ENCODE measurements at places on chromosomes 3 and 15. TPM values are rescaled to one million over a fixed set of nuclear protein-coding genes. Genes with fewer than 3 reads are reported as not detected.

GRCh38 chr15:69451951-69452691, 497 bp upstream of the RPLP1 start:
- peak overlapping the region; percentile 90 for H3K4me3 ChIP-seq
- no peaks in the 10 kb centered on the region for H3K36me3 ChIP-seq
- H3K27me3 ChIP-seq = no peaks in the 10 kb centered on the region
- H3K4me1 ChIP-seq = peaks cover 35% of the 10 kb centered on the region

Gene KIF7
- total RNA-seq = 0.66 TPM

DNA sequence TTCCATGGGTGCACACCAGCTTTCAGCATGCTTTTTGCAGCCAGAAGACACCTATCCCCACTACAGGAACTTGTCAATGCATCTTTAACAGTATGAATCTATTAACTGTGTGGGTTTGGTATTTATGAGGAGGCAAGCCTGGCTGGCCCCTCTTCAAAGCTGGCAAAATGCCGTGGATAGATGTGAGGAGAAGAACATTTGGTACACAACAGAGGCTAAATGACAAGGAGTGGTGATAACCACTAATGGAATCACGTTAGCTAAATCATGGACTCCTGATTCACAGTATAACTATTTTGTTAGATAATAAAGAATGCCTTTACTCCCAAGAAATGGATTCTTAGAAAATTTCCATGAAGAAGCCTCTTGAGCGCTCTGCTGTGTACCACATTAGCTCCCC, 187.2 kb downstream of the CLSTN2 start:
- H3K27ac ChIP-seq = no peak overlapping the region
- H3K27me3 ChIP-seq = no peaks in the 10 kb centered on the region
- H3K4me1 ChIP-seq = no peaks in the 10 kb centered on the region
- no peak for DNase-seq
- no peak overlapping the region for H3K4me3 ChIP-seq
- H3K36me3 ChIP-seq = no peaks in the 10 kb centered on the region

- H3K4me3 ChIP-seq = no peak overlapping the region
- H3K36me3 ChIP-seq = no peaks in the 10 kb centered on the region
- H3K27ac ChIP-seq = no peak overlapping the region
- H3K4me1 ChIP-seq = no peaks in the 10 kb centered on the region
Observed at GRCh38 chr3:66355394-66355793, 134.6 kb downstream of the SLC25A26 start.

Gene CLSTN2
- total RNA-seq = 4.4 TPM

Gene TRPM1
- total RNA-seq = not detected

Gene CX3CR1
- total RNA-seq = 0.49 TPM

Gene SEC11A
- total RNA-seq = 90.2 TPM

Gene VWA5B2
- total RNA-seq = not detected

DNA sequence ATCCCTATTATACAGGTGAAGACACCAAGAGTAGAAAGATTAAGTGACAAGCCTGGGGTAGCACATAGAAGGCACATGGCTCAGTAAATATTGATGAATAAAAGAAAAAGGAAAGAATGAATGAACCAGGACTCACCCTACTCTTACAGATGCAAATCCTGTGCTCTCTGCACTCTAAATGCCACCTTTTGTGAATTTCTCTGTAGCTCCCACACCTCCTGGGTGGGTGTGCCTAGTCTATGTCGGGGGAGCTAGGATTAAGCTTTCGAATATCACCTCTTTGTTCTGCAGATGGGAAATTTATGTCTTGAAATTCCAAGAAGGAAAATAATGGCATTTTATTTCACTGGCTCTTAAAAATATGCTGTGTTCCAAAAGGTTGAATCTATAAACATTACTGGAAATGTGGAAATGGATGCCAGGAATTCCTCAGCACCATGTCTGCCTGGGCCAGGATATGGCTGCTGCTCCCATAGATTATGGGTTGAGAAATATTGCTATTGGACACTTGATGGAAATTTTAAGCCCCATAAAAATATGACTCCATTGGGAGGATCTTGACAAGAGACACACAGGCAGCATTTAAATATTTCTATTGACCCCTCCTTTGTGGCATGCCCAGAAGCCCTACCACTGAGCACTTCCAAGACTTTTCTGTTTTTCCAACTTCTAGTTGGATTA, 43.3 kb downstream of the CCNB2 start:
- no peaks in the 10 kb centered on the region for H3K4me1 ChIP-seq
- DNase-seq = no peak
- H3K27ac ChIP-seq = no peak overlapping the region
- H3K4me3 ChIP-seq = no peak overlapping the region

GRCh38 chr3:103056542-103056941, 621.7 kb downstream of the ZPLD1 start:
- H3K4me1 ChIP-seq = no peaks in the 10 kb centered on the region
- DNase-seq = no peak
- no peak overlapping the region for H3K4me3 ChIP-seq
- H3K27ac ChIP-seq = no peak overlapping the region
- H3K36me3 ChIP-seq = no peaks in the 10 kb centered on the region

DNA sequence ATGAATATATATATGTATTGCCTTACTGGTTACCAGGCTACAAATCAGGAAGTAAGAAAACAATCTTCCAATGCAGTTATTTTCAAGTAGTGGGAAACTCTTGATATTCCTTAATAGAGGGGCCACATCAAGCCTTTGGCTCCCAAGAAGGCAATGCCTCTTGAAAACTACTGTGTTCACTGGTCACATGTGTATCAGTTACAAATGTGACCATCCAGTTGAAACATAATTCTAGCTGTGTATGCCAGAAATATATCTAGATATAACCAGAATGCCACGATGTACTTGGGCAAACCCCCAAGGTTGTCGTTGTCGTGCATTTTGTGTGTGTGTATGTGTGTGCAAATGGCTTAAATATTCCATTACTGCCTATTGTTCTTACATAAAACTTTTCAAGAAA, 200.8 kb downstream of the SUCLG2 start:
- H3K27ac ChIP-seq = no peak overlapping the region
- DNase-seq = no peak
- H3K27me3 ChIP-seq = no peaks in the 10 kb centered on the region
- no peaks in the 10 kb centered on the region for H3K4me1 ChIP-seq
- H3K4me3 ChIP-seq = no peak overlapping the region

DNA sequence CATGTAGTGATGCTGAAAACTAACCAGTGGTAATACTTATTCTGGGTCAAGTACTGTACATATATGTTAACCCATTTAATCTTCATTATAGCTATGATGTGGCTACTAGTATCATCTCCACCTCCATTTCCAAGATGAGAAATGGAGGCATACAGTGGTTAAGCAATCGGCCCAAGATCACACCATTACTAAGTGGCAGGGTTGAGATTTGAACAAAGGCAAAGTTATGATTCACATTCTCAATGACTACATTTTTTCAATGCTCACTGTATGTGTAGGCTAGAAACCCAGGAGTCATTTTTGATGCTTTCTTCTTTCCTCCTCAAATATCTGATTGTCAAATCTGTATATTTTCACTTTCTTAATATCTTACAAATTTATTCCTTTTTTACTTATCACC, 30.2 kb downstream of the ABI3BP start:
- no peak overlapping the region for H3K4me3 ChIP-seq
- no peaks in the 10 kb centered on the region for H3K4me1 ChIP-seq
- no peak for DNase-seq
- no peak overlapping the region for H3K27ac ChIP-seq
- no peaks in the 10 kb centered on the region for H3K27me3 ChIP-seq
- H3K36me3 ChIP-seq = no peaks in the 10 kb centered on the region

Gene DNAH12
- total RNA-seq = not detected

- no peaks in the 10 kb centered on the region for H3K36me3 ChIP-seq
- no peaks in the 10 kb centered on the region for H3K4me1 ChIP-seq
- H3K27me3 ChIP-seq = no peaks in the 10 kb centered on the region
- DNase-seq = no peak
- no peak overlapping the region for H3K27ac ChIP-seq
Observed at GRCh38 chr3:25872200-25872877, 82.4 kb downstream of the OXSM start.

- no peak for DNase-seq
- no peak overlapping the region for H3K27ac ChIP-seq
- no peaks in the 10 kb centered on the region for H3K4me1 ChIP-seq
Observed at GRCh38 chr3:88408935-88409334, 259.2 kb downstream of the C3orf38 start.

DNA sequence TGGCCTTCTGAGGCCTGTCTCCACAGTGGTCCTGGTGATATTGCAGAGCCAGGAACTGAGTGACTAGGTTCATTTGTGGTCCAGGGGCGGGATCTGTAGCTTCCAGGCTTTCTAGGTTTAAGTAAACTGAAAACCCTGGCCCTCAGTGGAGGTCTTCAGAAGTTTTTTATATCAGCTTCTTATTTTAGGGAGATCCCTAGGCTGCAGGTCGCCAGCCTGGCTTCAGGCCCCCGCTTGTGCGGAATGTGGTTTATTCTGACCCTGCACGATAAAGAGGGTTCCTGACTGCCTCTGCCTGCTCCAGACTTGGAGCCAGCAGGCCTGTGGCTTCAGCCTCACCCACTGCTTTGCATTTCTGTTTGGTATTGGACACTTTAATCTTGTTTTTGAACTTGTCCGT, 133.9 kb upstream of the PLXNA1 start:
- DNase-seq = no peak
- H3K4me1 ChIP-seq = no peaks in the 10 kb centered on the region
- no peaks in the 10 kb centered on the region for H3K27me3 ChIP-seq
- no peak overlapping the region for H3K27ac ChIP-seq
- H3K36me3 ChIP-seq = no peaks in the 10 kb centered on the region
- H3K4me3 ChIP-seq = no peak overlapping the region

DNA sequence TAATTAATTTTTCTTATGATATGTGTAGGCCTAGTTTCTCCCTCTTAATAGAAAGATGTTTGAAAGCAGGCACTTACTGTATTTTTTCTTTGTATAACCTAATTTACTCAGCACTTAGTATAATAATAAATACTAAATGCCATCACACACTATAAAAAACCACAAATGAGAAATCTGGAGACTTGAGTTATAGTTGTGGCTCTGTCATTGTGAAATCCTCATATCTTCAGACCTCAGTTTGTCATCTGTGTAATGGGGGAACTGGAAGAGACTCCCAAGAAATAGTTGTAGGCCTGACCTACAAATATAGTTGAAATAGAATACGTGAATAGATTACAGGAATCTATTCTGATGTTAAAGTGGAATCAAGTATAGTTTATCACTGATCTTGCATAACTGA, 287.6 kb upstream of the DPH6 start:
- no peak overlapping the region for H3K27ac ChIP-seq
- no peaks in the 10 kb centered on the region for H3K36me3 ChIP-seq
- no peak for DNase-seq

- no peak for DNase-seq
- no peaks in the 10 kb centered on the region for H3K36me3 ChIP-seq
- H3K4me3 ChIP-seq = no peak overlapping the region
- H3K27me3 ChIP-seq = no peaks in the 10 kb centered on the region
- H3K4me1 ChIP-seq = no peaks in the 10 kb centered on the region
Observed at GRCh38 chr3:156158656-156159295, 38.4 kb downstream of the KCNAB1 start.

DNA sequence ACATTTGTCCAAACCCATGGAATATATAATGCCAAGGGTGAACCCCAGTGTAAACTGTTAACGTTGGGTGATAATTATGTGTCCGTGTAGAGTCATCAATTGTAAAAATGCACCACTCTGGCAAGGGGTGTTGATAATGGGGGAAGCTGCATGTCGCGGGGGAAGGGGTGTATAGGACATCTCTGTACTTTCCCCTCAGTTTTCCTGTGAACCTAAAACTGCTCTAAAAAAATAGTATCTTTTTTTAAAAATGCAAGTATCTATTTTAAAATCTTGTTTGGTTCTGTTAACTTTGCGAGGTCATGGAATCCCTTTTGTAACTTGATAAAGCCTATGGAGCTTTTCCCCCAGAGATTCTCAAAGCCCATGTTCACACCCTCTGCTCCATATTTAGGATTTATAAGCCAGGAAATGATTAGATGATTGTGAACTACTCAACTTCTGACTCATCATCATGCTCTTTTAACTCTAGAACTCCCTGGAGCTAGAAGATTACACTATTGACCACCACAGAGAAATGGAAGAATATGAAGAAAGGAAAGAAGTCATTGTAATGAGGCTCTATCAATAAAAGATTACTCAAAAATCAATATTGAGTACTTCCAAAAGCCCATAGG, 56.1 kb upstream of the C3orf49 start:
- no peak for DNase-seq
- no peaks in the 10 kb centered on the region for H3K4me1 ChIP-seq
- H3K36me3 ChIP-seq = no peaks in the 10 kb centered on the region
- H3K27ac ChIP-seq = no peak overlapping the region
- H3K27me3 ChIP-seq = no peaks in the 10 kb centered on the region
- H3K4me3 ChIP-seq = no peak overlapping the region

DNA sequence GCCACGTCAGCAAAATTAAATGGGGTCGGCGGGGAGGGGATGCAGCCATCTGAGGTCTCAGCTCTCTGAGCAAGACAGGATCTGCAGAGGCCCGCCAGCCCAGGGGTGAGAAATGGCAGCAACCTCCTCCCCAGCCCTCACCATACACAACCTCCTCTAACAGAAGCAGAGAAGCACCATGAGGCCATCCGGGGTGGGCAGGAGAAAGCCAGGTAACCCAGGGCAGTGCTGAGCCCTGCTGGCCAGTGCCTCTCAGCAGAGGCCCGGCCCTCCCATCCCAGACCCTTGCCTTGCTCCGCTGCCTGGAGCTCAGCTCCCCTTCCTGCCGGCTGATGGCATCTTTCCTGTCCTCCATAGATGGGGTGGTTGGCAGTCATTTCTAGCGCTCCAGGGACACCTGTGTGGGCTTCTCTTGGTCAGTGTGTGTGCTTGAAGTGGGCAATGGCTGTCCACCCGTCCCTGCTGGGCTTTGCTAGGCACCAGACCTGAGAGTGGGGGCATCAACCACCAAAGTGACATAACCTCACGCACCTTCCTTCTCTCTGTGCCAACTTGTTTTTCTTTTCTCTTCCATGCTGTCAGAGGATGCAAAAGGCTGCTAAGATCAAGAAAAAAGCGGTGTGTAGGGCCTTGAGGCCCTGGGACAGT, 175.8 kb downstream of the NSMCE3 start:
- no peak for DNase-seq
- H3K27ac ChIP-seq = no peak overlapping the region
- no peaks in the 10 kb centered on the region for H3K27me3 ChIP-seq
- H3K36me3 ChIP-seq = no peaks in the 10 kb centered on the region

DNA sequence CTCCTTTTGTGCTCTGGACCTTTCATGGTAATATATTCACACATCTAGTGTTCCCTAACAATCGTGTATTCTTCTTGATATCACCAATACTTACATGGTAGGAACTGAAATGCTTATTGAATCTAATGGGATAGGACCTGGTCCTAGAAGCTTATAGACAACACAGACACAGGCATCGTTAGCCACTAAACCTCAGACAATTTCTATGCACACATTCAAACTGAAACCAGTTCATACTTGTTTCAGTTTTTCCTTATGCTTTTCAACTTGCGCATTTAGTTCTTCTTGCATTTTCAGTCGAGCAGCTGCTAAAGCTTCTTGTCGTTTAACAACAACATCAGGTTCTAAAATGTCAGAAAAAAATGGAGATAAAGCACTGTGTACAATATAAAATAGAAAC, 2.3 kb downstream of the SELENOS start:
- H3K36me3 ChIP-seq = peaks cover 66% of the 10 kb centered on the region
- H3K4me3 ChIP-seq = no peak overlapping the region
- no peaks in the 10 kb centered on the region for H3K27me3 ChIP-seq
- H3K4me1 ChIP-seq = peaks cover 33% of the 10 kb centered on the region
- no peak for DNase-seq

GRCh38 chr3:157145606-157146322, 14.2 kb downstream of the CCNL1 start:
- H3K27ac ChIP-seq = no peak overlapping the region
- no peaks in the 10 kb centered on the region for H3K4me1 ChIP-seq
- H3K4me3 ChIP-seq = no peak overlapping the region

- H3K4me1 ChIP-seq = no peaks in the 10 kb centered on the region
- H3K27me3 ChIP-seq = no peaks in the 10 kb centered on the region
- no peak for DNase-seq
- H3K4me3 ChIP-seq = no peak overlapping the region
Observed at GRCh38 chr15:33722005-33722672, 246.2 kb upstream of the CHRM5 start.
